CD4-positive, alpha-beta T cell treated with Interleukin-2 at 100 ng/mL for 4 hours (primary cell): ENCODE measurements at places on chromosomes 13 and 19.

DNA sequence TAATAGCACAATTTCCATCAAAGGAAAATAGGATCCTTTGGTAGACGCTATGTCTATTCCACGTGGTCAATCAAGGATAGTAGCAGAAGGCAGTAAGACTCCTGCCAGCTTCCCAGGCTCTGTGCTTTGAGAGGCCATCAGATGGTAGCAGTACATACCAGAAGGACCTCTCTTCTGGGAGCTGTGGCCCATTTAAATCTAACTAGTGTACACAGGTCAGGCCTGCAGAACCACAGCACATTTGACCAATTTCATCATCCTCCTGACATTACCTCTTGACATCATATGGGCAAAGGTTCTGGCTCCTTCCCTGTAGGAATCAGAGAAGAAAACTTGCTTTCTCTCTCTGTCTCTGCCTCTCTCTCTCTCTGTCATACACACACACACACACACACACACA lies 229.6 kb upstream of the HTR2A start:
- no peak for DNase-seq

DNA sequence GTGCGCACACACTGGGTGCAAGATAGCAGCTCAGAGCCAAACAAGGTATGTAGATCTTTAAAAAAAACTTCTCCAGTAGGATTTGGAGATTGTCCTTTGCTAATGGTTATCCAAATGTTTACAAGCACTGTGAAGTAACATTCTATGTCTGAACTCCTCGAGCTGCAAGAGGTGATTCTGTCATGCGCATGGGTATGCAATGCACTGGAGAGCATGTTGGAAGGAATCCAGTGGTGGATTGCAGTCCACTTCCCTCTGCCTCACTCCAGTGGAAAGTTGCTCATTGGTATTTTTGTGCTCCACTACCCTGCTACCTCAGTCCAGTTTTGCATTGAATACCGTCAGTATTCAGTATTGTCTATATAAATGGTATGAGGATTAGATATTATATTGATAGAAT lies 132.1 kb downstream of the ATP8A2 start:
- DNase-seq, result no peak

- DNase-seq, result no peak
Measured at GRCh38 chr13:48575031-48575430, 42.2 kb upstream of the RCBTB2 start.

GRCh38 chr13:63490149-63490548 lies 2074.5 kb upstream of the PCDH20 start:
- no peak for DNase-seq

DNA sequence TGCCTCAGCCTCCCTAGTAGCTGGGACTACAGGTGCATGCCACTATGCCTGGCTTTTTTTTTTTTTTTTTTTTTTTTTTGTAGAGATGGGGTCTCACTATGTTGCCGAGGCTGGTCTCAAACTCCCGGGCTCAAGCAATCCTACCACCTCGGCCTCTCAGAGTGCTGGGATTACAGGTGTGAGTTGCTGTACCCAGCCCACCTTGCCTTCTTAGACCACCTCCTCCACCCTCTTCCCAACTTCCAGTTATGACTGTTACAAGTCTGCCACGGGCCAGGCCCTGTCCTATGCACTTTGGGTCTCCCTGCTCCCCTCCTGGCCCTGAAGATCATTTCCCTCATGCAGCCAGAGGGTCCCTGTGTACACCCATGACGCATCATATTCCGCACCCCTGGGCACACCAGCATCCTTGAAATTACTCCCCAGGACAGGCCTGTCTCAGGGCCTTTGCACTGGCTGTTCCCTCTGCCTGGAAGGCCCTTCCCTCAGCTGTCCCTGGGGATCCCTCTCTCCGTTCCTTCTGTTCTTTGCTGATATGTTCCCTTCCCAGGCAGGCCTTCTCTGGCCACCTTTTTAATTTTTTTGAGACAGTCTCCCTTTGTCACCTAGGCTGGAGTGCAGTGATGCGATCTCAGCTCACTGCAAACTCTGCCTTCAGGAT lies 3.0 kb downstream of the LGALS4 start:
- no peak for DNase-seq

GRCh38 chr19:18086590-18087138 lies at the start of gene IL12RB1:
IL12RB1 (minus strand) TSS chr19:18086934; CDS start chr19:18086823, 111 bp downstream.
- peak; percentile 63 for DNase-seq

DNA sequence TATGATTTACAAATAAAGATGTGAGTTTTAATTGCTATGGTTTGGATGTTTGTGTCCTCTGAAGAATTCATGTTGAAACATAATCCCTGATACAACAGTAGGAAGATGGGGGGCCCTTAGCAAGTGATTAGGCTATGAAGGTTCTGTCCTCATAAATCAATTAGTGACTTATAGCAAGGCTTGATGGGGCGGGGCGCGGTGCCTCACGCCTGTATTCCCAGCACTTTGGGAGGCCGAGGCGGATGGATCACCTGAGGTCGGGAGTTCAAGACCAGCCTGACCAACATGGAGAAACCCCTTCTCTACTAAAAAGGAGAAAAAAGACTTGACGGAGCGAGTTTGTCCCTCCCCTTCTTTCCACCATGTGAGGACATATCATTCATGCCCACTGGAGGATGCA lies 2486.5 kb upstream of the PCDH20 start:
- DNase-seq, result no peak

GRCh38 chr13:26475176-26476110 lies 82.0 kb upstream of the WASF3 start:
- DNase-seq, result no peak

GRCh38 chr13:59166174-59166573 lies 997.6 kb downstream of the DIAPH3 start:
- DNase-seq, result no peak

- no peak for DNase-seq
Measured at GRCh38 chr13:81683521-81683920, 1342.6 kb upstream of the SPRY2 start.

GRCh38 chr19:10418235-10418484 lies 2.2 kb upstream of the PDE4A start:
- no peak for DNase-seq

- DNase-seq, result peak; percentile 95
Measured at GRCh38 chr19:510606-511100, 3.4 kb downstream of the TPGS1 start.

- DNase-seq, result no peak
Measured at GRCh38 chr19:35521124-35521743, 6.9 kb downstream of the SBSN start.

DNA sequence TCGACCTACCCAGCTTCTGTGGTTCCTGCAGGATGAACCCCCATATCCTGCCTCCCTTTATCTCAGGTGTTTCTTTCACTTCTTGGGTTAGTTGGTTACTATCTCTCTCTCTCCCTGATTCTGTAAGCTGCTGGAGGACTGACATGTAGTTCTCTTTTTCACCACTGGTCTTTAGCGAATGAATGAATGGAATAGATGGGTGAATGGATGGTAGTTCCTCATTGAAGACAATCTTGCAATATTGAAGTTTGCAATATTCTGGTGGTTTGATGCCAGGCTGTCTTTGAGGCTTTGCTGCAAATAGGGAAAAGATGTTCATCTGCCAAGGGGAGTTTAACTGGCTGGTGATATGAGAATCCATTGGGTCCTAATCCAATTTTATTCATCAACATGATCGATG lies 120.2 kb downstream of the UBL3 start:
- no peak for DNase-seq

- DNase-seq, result no peak
Measured at GRCh38 chr19:1952635-1953034, 11.7 kb downstream of the CSNK1G2 start.

- DNase-seq, result no peak
Measured at GRCh38 chr13:72889495-72889894, 107.6 kb downstream of the PIBF1 start.

GRCh38 chr13:94917824-94918223 lies 205.5 kb upstream of the SOX21 start:
- no peak for DNase-seq

DNA sequence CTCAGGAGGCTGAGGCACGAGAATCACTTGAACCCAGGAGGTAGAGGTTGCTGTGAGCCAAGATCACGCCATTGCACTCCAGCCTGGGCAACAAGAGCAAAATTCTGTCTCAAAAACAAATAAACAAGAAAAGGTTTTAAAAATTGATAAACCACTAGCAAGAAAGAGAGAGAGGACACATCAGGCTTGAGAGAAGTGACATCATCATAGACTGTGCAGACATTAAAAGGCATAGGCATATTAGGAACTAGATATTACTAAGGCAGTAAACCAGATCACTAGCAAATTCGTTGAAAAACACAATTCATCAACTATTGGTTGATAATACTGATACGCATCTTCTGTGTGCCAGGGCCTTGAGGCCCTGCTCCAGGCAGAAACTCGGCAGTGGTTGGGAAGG lies 7.7 kb downstream of the A1BG start:
- no peak for DNase-seq

- DNase-seq, result no peak
Measured at GRCh38 chr13:80348314-80348713, 7.4 kb upstream of the SPRY2 start.

DNA sequence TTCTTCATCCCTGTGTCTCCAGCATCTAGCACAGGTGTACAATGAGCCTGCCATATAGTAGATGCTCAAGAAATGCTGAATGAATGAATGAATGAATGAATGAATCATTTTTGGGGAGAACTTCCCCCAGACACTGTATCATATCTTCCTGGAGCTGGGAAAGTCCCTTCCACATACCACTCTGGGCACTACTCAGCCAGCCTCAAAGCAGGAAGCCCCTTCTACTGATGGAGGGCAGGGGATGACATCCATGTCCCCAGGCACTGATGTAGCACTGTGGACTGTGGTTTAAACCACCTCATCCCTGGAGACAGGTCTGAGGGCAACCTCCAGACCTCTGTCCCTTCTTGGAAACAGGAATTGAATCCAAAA lies 4.8 kb downstream of the GNA15 start:
- DNase-seq, result no peak

- no peak for DNase-seq
Measured at GRCh38 chr13:98410612-98411011, 166.3 kb downstream of the STK24 start.

- no peak for DNase-seq
Measured at GRCh38 chr19:46624958-46625661, at the start of gene PTGIR. PTGIR (minus strand) TSS chr19:46625089; CDS start chr19:46624225, 864 bp downstream.

DNA sequence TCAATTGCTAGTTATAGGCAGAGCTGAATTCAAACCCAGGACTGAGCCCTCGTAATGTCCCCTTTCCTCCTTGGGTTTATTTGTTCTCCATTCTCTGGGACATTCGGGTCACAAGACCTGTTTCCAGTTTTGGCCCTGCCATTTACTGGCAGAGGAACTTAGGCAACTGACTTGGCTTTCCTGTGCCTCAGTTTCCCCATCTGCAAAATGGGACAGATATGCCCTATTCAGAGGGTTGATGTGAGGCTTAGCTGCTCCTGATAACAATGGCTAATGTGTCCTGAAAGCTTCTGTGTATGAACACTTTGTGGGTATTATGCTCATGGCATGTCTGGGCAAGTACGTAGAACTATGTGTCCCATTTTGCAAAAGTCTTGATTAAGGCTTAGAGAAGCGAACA lies 996 bp downstream of the ZNF524 start:
- no peak for DNase-seq

DNA sequence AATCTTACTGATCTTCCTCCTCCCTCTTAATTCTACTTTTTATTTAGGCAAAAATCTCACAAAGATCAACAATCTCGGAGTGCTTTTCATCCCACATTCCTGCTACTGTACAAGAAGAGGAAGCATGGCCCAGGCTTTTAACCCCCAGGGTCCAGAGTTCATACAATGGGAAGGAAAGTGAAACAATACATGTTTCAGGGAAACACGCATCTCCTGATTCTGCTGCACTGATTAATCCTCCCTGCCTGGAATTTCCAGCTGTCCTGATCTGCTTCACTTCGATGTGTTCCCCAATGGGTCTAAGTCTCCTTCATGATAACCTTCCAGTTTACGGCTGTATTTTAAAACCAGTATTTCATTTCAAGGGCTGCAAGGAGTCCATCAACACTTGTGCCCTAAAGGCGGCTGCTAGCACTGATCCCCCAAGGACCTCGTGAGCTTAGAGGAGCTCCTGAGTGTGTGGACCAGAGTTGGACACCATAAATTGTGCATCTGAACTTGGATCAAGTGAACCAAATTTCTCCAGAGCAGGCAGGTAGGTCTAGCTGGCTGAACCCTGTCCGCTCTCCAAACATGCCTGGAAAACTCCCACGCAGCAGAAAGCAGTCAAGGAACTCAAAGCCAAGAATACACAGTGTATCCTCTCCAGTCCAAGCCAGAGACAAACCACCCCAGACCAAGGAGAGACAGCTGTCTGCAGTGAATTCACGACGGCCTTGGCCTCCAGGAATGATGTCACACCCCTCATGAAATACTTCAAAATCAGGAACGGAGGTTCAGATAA lies 44.3 kb downstream of the COL4A1 start:
- DNase-seq, result no peak

- DNase-seq, result no peak
Measured at GRCh38 chr13:25945596-25945995, 106.2 kb downstream of the SHISA2 start.

DNA sequence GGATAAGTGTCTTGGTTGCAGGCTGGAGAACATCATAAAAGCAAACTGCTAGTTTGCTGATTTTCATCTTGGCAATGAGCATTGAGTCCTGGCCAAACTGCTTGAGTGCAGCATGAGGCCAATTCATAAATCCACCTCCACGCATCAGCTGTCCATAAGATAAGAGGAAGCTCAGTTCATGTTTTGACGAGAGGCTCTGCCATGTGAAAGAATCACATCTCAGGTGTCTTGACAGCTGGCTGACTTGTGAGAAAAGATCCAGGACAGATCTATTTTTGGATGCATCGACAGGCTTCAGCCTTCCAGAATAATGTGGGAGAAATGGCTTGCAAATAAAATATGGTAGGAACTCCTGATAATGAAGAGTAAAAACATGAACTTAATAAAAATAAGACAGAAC lies 5.4 kb upstream of the ZNF682 start:
- DNase-seq, result no peak

DNA sequence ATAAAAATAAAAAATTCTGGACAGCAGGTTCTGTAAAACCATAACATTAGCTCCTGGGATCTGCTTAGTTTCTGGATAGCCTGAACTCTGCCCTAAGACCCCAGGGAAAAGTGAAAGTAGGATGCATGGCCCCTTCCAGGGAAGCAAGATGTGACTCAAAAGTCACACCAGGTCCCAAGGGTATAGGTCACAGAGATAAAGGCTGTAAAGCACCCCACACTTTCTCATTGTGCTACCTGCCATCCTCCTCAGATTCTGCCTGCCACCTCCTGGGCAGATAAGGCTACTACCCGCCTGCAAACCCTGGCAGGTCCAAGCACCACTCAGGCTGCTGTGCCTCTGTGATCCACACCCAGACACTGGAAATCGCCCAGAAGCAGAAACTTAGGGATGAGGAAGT lies 20.6 kb downstream of the FFAR2 start:
- DNase-seq, result peak; percentile 75

- no peak for DNase-seq
Measured at GRCh38 chr19:17602872-17603510, 47.5 kb downstream of the COLGALT1 start.

DNA sequence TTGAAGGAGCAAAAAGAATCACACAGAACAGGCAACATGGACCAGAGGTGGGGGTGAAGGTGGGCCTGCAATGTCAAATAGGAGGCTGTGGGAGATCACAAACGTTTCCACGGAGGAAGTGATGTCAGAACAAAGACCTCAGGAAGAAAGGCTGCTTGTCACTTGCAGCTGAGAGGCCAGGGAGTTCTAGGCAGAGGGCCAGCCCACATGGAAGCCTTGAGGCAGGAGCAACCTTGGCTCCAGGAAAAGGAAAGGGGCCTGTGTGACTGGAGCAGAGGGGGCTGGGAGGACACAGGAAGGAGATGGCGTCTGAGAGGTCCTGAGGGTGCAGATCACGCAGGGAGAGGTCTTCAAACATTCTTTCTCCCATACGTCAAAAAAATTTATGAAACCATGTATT lies 16.3 kb downstream of the ZNF160 start:
- no peak for DNase-seq
